Immature natural killer cell (primary cell): ENCODE measurements at places on chromosomes 4 and X.

DNA sequence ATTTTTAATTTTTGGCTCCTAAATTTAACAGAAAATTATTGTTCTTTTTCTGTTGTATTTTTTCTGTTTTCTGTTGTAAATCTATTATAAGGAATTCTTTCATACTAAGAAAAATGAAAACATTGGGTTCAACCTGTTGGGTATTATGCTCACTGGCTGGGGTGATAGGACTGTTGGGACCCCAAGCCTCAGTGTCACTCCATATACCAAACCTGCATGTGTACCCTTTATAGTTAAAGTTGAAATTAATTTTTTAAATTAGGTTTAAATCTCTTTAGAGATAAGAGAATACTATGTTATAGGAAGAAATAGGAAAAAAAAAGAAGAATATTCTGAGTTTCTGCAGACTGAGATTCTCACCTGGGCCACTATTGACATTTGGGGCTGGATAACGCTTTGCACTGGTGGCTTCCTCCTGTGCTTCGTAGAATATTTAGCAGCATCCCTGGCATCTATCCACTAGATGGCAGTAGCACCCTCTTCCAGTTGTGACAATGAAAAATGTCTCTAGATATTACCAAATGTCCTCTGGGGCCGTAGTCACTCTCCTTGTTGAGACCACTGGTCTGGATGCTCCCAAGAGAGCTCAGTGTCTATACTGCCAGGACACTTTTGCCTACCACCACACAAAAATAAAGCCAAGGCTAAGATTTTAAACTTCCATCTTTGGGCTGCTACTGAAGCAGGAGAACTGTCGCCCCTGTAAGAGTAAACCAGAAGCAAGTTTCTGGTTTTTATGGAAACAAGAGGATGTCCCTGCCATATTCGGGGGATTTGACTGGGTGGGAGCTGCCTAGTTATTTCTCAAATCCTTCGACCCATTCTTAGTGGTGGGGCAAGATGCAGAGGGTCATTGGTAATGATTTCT lies 22.4 kb upstream of the CLTRN start:
- DNase-seq: peak; percentile 67

DNA sequence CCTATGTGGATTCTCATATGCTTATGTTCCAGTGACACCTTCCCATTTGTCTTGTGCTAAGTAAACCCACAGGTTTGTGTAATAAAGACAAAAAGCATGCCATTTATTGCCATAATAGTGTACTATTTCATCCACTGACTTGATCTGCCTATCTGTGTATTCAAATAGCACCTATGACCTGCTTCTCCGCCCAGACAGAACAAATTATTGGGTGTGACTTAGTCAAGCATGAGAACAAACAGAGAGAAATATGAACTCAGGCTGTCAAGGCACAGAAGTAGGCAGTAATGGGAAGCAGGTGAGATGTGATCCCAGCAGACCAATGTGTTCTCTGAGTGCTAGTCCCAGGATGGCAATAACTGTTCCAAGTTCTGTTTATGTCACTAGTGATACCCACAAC lies 25.4 kb downstream of the ELOVL6 start:
- DNase-seq: no peak

GRCh38 chr4:145533001-145533400 lies 51.3 kb downstream of the SMAD1 start:
- no peak for DNase-seq

DNA sequence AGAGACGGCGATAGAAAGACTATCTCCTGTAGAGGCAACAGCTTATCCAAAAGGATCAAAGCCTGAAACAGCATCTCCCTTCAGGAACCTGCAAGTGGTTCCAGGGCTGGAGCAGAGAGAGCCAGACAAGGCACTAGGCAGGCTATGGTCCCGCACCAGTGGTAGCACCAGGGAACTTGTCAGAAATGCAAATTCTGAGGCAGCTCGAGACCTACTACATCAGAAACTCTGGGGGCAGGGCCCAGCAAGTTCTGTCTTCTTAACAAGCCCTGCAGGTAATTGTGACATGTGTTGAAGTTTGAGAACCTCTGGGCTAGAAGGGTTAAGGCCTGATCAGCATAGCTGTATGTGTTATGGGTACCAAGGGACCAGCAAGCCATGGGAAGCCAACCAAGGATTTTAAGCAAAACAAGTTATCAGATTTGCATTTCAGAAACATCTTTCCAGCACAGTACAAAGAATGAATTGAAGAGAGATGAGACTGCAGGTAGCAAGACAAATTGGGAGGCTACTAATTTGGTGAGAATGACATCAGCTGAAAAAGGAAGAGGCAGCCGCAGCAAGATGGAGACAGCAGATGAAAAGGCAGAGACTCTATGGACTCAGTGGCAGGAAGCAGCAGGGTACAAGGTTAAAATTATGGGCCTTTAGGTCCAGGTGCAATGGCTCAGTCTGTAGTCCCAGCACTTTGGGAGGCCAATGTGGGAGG lies 139.7 kb downstream of the TSPAN5 start:
- DNase-seq: no peak

DNA sequence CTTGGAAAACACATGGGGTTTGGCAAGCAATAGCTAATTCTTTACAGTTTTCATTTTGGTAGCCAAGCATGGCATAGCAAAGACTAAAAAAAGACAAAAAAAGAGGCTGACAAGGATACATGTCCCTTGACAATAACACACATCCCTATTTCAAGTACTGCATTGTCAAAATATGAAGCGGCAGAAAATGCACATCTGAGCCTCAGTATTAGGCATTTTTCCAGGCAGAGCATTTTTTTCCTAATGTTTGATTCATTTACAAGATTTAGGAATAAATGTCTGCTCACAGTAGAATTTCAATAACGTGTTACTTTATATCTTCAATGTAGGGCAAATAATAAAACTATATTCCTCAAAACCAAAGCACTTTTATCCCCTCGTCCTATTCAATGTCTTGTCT lies 216.3 kb upstream of the PCDH18 start:
- no peak for DNase-seq

GRCh38 chr4:16707874-16708273 lies 190.6 kb downstream of the LDB2 start:
- DNase-seq: no peak

- DNase-seq: no peak
These were observed 8.1 kb upstream of the TBC1D1 start for GRCh38 chr4:37882665-37883296.

- no peak for DNase-seq
These were observed 5.6 kb downstream of the PPARGC1A start for GRCh38 chr4:23884261-23884660.

- DNase-seq: no peak
These were observed 78.9 kb downstream of the NDST3 start for GRCh38 chr4:118113220-118113619.

GRCh38 chr4:4549534-4549933 lies 7.7 kb upstream of the STX18 start:
- DNase-seq: no peak

- no peak for DNase-seq
These were observed 62.4 kb downstream of the C4orf50 start for GRCh38 chr4:5955856-5956255.

DNA sequence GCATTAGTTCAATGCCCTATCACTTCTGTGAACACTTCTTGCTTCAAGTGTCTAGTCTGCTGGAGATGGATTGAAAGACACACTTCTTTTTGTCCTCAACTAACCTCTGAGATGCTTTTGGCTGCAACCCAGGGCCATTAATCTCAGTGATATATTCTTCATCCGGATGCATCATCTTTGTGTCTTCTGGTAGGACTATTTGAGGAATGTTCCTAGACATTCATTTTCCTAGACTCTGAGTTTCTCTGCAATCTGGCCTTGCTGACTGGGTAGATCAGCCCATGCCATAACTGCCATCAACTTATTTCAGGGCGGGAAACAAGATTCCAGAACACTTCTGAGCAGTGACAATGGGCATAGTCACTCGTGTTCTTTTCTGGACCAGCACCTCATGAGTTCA lies 329.4 kb downstream of the PDGFC start:
- no peak for DNase-seq

DNA sequence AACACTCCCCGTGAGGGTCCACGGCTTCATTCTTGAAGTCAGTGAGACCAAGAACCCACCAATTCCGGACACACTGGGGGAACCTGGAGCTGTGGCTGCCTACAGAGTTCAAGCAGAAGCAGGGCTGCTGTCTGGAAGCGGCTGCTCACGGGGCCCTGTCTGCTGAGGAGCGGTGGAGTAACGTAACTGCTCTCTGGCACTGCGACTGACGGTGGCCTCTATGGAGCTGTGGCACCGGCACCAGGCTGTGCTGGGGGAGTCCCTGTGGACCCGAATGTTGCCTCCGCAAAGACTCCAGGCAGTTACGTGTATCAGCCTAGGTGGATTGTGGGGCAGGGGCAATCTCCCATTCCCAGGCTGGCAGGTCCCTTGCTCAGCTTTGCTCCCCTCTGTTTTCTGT lies 703.3 kb upstream of the FRG1 start:
- no peak for DNase-seq

DNA sequence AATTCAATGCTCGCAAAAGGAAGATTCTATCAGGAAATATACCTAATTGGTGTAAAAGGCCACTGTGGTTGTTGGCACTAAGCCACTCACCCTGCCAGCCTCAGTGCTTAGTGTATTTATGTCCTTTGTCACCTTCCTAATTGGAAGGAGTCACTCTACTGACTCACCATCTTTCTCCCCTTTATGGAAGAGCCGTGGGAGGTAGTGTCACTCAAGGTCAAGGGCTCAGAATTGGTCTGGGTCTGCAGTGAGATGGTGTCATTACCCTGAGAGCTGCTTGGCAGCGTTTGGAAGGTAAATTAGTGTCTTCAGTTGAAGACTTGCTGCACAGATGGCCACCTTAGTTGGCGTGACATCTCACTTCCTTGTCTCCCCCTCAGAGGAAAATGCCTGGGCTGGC lies 41.7 kb upstream of the CDKN2AIP start:
- no peak for DNase-seq

DNA sequence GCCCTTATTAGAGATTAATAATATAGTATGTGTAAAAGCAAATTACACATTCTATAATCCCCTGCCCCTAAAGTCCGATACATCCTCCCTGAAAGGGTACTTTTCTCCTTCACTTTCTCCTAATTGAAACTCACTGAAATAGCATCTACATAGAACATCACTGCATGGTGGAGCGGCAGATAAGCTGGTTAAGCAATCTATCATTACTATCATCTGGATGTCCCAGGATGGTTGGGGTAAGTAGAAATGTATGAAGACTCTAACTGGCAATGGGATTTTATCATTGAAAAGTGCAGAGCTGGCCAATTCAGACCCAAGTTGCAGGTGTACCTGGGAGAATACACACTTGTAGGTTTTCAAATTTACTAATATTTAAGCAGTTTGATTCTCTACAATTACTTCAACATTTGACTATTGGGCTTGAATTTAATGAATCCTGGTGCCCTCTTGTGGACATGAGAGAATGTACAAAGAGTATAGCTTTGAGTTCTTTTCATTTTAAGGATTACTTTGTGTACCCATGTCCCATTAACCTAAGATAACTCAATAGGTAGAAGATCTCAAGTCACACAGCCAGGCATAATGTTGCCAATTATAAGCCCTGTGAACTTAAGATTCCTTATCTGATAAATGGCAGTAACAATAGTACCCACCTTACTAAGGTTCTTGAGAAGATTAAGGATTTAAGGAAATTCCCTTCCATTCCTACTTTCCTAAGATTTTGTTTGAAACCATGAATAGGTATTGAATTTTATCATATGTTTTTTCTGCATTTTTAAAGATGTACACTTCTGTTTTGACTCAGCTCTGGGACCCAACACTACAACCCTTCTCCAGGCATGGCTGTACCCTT lies 69.8 kb downstream of the SHROOM3 start:
- DNase-seq: peak; percentile 47

DNA sequence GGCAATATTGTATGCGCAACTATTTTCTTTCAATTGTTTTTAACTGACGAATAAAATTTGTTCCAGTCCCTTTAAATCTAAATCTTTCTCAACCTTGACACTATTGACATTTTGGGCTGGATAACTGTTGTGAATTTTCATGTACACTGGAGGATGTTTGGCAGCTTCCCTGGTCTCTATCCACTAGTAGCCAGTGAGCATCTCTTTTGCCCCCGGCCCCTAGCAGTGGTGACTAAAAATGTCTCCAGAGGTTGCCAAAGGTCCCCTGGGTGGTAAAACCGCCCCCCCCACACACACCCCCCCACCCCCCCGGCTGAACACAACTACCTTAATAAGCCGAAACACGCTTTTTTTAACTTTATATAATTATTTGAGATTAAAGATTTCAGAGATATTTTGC lies 514 bp downstream of the FANCB start:
- no peak for DNase-seq

- DNase-seq: no peak
These were observed 6.3 kb upstream of the AP1S2 start for GRCh38 chrX:15860921-15861320.

DNA sequence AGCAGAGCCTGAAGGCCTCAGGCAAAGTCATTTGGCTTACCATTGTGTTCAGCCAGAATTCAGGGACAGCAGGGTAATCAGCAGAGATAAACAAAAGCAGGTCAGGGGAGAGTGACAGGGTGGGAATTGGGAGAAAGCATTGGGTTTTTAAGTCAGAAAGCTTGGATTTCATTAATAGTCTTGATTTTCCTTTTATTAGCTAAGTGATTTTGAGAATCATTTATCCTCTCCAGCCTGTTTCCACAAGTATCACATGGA lies 410.1 kb downstream of the HNRNPD start:
- no peak for DNase-seq

DNA sequence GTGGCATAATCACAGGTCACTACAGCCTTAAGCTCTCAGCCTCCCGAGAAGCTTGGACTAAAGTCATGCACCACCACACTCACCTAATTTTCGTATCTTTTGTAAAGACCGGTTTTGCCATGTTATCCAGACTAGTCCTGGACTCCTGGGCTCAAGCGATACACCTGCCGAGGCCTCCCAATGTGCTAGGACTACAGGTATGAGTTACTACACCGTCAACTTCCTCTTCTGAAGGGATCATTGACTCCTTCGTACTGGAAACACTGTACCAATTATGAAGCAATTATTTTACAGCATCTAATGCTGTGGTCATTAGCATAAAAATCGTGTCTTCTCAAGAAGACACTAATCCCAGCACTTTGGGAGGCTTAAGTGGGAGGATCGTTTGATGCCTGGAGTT lies 35.2 kb downstream of the PDS5A start:
- no peak for DNase-seq

GRCh38 chr4:70855464-70855863 lies 15.8 kb upstream of the GRSF1 start:
- DNase-seq: no peak

DNA sequence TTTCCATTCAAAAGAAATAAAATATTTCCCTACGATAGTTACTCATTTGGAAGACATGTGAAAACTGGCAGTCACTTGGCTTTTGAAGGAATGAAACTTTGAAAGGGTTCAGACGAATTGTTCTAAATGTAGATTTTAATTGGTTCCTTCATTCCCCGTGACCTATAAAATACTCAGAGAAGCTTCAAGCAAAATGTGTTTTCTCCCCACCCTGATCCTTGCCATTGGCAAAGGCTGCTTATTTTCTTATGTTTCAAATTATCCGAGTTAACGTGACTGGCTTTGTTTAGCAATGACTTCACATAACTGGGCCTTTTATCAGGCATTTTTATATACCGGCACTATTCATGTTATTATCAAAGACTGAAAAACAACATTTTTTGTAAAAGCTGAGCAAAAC lies 204.1 kb upstream of the NEIL3 start:
- DNase-seq: no peak

GRCh38 chrX:149628280-149628679 lies 3.3 kb downstream of the TMEM185A start:
- no peak for DNase-seq
